ENCODE measurements at places on chromosomes 4 and X. TPM values are rescaled to one million over a fixed set of nuclear protein-coding genes. Genes with fewer than 3 reads are reported as not detected.

- no peak for DNase-seq
Measured at GRCh38 chrX:17944833-17945497, 83.9 kb upstream of the RAI2 start.

DNA sequence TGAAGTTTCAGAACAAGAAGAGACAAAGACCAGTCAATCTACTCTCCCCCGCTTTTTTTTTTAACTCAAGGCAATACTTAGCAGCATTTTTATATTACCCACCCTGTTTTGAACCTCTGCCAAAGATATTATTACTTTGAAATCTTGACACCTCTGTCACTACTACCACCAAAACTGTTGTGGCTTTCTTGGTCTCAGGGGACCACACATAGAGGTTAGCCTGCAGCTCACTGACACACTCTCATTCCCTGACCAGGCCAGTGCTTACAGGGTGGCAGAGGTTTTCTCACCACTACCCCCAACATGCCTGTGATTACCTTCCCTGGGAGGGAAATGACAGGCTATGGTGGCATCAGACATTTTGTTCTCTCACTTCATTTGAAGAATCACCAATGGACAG, 137.4 kb upstream of the STIM2 start:
- no peak for DNase-seq

Gene FATE1
- not detected for total RNA-seq

GRCh38 chrX:11739776-11740175, 18.3 kb upstream of the MSL3 start:
- DNase-seq: no peak

Gene ALAS2
- total RNA-seq: not detected

DNA sequence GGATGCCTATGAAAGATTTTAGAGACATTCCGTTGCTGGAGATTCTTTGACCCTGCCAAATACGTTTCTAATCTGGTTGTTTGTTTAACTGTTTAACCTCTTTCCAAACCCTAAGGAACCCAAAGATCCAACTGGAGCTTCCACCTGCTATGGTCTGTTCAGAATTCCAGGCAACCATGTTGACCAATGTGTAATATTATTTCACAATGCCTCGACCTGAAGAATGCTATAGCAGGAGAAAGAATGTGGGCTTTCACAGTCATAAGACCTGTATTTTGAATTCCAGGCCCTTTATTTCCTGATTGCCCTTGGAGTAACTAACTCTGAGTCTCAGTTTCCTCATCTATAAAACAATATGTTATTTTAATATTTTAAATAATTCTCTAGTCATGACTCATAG, 90.8 kb downstream of the COL25A1 start:
- no peak for DNase-seq

- DNase-seq: no peak
Measured at GRCh38 chr4:1600811-1601532, 83.1 kb downstream of the FAM53A start.

- DNase-seq: no peak
Measured at GRCh38 chr4:148435654-148436406, 6.4 kb downstream of the NR3C2 start.

DNA sequence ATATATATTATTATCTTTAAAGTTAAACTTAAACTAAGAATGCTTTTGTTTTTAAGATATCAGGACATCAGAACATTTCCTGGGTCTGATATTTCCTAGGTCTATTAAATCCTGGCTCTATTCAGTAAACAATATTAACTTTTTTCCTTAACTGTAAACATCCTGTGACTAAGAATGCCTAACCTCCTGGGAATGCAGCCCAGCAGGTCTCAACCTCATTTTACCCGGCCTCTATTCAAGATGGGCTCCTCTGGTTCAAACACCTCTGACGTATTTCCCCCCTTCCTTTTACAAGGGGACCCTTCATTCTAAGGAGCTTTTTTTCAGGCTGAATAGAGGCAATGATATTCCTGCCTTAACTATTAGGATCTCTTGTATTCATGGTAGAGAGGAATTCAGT, 35.8 kb upstream of the DYNLT3 start:
- peak; percentile 6 for DNase-seq

GRCh38 chrX:134461437-134461836, 1.5 kb downstream of the HPRT1 start:
- DNase-seq: no peak

GRCh38 chr4:138522366-138522765, 280.2 kb upstream of the SLC7A11 start:
- DNase-seq: peak; percentile 6

Gene SLC26A1
- total RNA-seq: 0.22 TPM

DNA sequence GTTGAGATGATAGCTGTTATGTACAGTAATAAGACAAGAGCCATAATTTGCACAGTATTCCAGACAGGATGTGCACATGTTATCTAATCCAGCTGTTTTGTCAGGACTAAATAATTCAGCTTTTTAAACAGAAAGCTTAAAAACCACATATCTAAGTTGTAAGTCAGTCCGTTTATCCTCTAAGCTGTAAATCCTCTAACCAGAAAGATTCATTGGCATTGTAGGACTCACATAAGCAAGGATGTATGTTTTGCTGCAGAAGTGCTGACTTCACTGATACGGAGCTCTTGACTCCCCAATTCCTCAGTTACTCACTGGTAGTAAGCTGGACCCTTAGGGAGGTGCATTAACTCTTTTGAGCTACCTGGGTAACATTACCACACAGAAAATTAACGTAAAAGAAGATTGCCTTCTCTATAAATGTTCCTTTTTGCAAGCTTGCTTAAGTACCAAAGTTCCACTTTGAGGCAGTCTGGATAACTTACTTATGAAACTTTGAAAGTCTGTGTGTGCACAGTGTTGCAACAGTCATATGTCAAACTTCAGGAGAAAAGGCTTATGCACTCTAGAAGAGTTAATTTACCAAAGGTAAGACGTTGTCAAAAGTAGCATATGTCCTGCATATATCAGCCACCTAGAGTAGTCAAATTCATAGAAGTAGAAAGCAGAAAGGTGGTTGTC, 58.3 kb upstream of the MAGEB2 start:
- DNase-seq: no peak

DNA sequence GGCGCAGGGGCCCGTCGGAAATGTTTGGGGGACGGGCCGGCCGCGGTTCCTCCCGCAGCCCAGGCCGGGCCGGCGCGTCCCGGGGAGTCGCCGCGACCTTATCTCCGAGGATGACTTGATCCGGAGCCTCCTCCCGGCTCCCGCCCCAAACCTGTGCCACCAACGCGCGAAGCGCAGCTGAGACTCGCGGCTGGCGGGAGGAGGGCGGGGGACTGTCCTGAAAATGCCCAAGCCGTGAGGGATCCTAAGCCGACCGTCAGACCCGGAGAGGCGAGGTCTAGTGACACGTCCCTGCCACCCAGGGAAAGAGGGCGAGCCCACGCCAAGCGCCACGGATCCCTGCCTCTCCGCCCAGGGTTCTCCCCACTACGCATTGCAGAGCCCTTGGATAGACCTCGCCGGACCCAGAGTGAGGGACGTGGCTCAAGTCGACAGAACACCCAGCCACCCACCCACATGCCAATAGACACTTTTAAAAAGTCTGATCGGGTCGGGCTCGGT, 26.9 kb downstream of the UTP14A start:
- DNase-seq: no peak

DNA sequence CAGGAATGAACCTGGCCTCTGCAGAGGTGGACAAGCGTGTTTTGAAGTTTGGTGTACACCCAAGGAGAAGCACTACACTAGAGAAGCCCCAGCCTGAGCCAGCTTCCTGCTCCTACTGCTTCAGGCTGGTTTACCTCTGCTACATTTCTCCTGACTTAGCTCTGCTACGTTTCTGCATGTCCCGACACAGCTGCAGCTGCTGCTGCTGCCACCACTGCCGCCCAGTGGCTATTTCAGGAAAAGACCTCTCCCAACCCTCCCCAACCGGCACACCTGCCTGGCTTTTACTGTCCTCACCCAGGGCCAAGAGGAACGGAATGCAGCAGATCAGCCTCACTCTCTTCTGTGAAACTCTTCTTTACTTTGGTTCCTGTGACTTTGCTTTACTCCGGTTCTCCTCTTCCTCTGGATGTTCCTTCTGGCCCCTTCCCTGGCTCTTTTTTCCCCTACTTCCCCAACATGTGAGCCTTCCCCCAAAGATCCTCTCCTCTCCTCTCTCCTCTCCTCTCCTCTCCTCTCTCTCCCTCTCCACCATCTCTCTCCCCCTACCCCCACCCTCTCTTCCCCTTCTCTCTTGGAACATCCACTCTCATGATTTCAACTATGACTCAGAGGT, 3.1 kb upstream of the P2RY4 start:
- no peak for DNase-seq

Gene ZNF157
- total RNA-seq: not detected

Gene MAPK10
- total RNA-seq: 0.52 TPM

DNA sequence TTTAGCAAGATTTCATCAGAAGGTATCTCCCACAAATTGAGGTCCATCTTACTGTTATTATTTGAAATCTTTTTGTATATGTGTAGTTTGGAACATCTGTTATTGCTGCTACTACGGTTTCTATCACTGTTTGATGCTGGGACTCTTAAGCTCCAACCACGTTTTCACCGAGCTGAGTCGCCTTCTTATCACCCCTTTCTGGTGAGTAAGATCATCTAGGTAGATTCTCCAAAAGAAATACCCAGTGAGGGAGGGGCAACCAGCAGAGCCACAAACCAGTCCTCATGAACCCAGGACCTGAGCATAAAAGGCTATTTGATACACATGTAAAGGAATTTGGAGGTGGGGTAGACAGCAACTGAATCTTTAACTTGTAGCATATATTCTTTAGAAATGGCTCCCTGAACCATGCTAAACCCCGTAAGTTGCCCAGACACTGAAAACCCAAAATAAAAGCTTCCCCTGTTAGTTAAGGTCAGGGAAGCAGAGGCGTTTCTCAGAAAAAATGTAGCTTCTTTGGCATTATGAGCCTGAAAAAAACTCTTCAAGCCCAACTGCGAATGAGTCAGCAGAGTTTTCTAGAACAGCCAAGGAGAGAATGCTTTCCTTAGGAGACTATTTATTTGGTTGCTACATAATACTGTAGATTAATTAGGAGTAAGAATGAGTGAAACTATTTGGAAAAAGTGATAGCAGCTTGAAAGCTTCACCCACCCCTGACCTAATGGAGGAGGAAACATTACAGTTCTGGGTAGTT, 53.8 kb upstream of the ATXN3L start:
- DNase-seq: no peak

Gene NALF2
- total RNA-seq: 8.7 TPM

DNA sequence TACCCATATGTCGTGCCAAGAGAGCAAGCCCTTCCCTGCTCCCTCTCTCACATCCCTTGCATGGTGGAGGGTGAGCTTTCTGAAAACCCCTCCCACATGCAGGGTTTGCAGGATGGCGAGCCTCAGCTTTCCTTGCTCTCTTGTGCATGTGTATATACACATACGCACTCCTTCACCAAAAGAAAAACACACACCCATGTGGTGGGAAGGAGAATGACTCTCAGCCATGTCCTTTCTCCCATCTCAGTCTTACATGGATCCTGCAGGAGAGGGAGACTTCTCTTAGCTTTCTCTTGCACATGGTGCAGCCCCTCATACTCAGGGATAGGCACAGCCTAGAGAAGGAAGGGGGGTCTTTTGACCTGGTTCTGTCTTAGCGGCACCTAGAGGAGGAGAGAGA, 81.1 kb downstream of the CLCN5 start:
- DNase-seq: no peak

Gene TACR3
- total RNA-seq: not detected

DNA sequence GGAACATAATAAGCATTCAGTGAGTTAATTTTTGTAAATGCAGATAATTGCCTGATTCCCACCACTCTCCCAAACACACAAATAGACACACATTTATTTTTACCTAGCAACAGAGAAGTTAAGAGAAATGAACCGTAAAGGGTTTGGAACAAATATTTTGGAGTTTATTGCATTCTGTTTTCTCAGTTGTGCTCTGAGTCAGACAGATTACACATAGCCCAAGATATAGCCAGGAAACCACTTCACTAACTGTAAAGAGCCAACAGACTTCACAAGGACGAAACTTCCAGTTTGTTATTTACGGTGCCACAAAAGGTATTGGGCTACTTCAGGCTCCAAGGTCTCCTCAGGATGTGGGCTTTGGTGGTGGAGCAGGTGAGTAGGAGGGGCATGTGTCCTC, 217.0 kb downstream of the BMPR1B start:
- DNase-seq: no peak

DNA sequence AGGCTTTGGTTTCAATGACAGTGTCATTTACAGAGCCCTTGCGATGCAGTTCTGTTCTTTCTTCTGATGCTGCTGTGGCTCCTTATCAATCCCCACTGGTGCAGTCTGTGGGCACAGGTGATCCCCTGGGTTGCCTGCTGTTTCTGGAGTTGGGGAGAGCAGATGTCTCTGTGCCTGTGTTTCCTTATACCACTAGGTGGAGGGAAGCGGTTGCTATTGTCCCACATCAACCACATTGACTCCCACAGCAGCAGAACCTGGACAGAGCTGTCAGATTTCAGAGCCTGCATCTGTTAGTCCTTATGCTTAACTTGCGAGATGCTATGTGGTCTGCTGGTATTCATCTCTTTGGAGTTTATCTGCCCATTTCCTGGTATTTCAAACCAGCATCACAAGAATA, 57.7 kb downstream of the NEIL3 start:
- no peak for DNase-seq

DNA sequence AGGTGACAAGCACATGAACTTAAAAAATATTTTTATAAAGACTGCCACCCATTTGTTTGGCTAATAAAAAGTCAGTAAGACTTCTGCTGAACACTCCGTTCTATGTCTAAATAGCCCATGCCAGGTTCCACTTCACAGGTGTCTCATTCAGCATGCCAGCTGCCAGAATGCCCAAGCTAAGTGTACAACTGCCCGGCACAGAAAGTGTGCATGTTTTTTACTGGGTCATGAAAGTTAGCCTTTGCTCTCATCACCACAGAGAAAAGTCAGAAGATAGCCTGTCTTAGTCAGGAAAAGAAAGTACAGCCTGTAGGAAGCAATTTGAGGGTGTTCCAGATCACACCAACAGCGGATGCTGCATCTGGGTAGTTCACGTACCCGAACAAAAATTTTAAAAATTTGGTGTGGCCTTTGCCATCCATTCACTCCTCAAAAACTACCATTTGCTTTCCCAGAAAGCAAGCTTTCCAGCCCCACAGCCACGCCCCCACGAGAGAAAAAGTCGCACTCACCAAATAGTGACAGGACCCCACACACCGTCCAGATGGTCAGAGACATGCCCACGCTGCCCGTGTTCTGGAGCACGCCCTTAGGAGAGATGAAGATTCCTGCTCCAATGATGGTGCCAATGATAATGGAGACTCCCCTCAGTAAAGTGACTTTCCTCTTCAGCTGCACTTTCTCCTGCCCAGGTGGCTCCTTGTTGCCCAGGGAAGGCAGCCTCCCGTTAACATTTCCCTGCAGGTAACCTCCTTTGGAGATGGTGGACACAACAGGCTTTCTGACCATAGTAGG, 671 bp downstream of the SLC7A11 start:
- DNase-seq: no peak

- DNase-seq: no peak
Measured at GRCh38 chrX:118963159-118963558, 11.3 kb upstream of the LONRF3 start.
